ENCODE measurements at places on chromosomes 4 and X.
A peak's percentile ranks its signal among the peaks of the same experiment; 100 is the strongest.

DNA sequence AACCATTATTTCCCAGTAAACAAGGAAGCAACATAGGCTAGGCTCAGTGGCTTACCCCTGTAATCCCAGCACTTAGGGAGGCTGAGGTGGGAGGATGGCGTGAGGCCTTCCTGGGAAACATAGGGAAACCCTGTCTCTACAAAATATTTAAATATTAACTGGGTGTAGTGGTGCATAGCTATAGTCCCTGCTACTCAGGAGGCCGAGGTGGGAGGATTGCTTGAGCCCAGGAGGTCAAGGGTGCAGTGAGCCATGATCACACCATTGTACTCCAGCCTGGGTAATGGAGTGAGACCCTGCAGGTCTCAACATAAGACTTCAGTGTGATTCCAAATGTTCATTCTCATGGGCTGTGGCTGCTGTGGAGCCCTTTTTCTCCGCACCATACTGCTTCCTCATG, 34.9 kb downstream of the FHDC1 start:
- no peak overlapping the region for H3K4me3 ChIP-seq
- DNase-seq: no peak
- H3K36me3 ChIP-seq: no peaks in the 10 kb centered on the region
- H3K27ac ChIP-seq: no peak overlapping the region
- no peaks in the 10 kb centered on the region for H3K27me3 ChIP-seq

DNA sequence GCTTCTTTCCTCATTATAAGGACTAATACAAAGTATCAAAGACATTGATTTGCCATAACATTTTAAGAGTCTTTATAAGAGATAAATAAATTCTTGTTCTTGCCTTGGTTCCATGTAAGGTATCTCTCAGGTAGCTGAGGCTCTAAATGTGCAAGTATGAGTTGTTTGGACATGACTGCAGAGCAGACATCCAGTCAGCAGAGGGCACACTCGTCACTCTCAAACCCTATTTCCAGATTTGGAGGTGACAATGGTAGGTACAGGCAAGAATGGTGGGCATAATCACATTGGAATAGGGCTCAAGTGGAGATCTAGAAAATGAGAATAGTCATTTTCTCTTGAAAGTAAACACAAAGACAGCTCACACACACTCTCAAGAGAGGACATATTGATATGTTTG, 133.3 kb upstream of the ZIC3 start:
- DNase-seq: peak; percentile 51
- H3K27me3 ChIP-seq: peaks cover 27% of the 10 kb centered on the region
- H3K4me3 ChIP-seq: no peak overlapping the region
- no peaks in the 10 kb centered on the region for H3K36me3 ChIP-seq
- H3K4me1 ChIP-seq: peaks cover 21% of the 10 kb centered on the region

GRCh38 chr4:154086247-154086646, 297.4 kb upstream of the SFRP2 start:
- H3K36me3 ChIP-seq: no peaks in the 10 kb centered on the region
- H3K27me3 ChIP-seq: no peaks in the 10 kb centered on the region
- DNase-seq: no peak
- H3K27ac ChIP-seq: no peak overlapping the region
- no peak overlapping the region for H3K4me3 ChIP-seq

DNA sequence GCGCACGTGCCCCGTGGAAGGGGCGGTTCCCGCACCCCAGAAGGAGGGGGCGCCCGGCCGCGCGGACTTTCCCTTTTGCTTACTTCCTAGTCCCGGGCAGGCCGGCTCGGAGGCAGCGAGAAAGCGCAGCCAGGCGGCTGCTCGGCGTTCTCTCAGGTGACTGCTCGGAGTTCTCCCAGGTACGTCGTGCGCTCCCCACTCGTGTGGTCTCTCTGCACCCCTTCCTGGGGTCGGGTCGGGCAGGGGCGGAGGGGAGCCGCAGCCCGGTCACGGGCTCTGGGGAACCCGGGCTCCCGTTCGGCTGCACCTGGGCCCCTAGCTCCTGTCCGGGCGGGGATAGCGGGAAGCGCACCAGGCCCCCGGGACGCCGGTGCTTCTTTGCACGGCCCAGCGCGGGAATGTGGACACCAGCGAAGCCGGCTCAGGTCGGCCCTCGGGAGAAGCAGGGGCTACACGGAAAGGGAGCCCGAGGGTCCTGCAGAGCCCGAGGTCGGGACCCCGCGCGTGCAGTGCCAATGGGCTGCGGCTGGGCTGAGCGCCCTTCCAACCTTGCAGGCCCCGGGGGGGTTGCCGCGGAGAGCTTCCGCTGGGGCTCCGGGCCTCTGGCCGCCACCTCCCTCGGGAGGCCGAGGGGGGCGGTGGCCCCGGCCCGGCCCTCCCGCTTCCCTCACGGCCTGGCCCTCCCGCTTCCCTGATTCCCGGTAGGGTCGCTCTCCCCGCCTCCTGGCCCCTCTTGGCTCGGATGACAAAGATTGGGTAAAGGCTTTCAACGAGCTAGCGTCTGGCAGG, at the start of gene TLR2:
TLR2 (plus strand) TSS at position 99 of the 789 bp plus-strand sequence. CDS start 18,628 bp downstream, outside the sequence.
- no peak within 1 kb of the TSS for H3K27ac ChIP-seq
- H3K4me1 ChIP-seq: peaks cover 8% of the 10 kb centered on the region
- peaks cover 8% of the 10 kb centered on the region for H3K36me3 ChIP-seq
- H3K4me3 ChIP-seq: peak within 1 kb of the TSS; percentile 65
- H3K27me3 ChIP-seq: peaks cover 52% of the 10 kb centered on the region
- peak; percentile 78 for DNase-seq

DNA sequence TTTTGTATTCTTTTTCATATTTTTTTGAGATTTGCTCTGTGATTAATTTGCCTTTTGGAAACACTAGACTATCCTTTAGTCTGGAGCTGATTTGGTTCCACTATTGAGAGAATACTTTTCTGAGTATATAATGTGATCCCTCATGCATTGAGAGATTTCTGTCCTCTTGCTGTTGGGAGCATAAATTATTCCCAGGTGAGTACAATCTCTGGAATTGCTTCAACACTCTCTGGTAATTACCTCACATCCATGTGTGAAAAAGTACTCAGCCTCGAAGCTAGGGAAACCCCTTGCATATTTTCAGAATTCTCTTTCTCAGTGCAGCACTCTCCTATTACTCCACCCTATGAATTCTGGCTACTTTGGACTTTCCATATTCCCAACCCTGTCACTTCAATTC, 550.0 kb downstream of the RAPGEF2 start:
- H3K4me1 ChIP-seq: no peaks in the 10 kb centered on the region
- no peak overlapping the region for H3K27ac ChIP-seq
- H3K4me3 ChIP-seq: no peak overlapping the region
- DNase-seq: no peak

DNA sequence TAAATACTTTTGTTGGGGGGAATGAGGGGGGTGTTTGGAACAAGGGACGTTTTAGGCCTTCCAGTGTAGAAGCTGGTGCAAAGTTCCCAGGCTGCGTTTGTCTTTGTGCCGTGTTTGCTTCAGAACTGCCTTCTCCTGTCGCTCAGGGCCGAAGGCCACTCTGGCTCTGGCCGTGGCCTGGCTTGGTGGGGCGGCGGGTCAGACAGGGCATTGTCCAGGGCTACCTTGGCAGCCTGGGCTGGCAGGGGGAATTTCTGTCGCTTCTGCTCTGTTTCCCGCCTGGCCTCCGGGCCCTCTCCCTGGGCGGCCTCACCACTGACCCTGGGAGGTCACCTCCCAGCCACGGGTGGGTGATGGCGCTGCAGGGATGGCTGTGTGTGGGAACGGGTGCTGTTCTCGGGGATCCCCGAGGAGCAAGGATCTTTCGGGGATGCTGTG, 140.0 kb downstream of the COL4A6 start:
- H3K27ac ChIP-seq: no peak overlapping the region
- H3K4me1 ChIP-seq: peaks cover 4% of the 10 kb centered on the region
- no peaks in the 10 kb centered on the region for H3K36me3 ChIP-seq

GRCh38 chr4:13722649-13723048, 95.1 kb upstream of the BOD1L1 start:
- no peaks in the 10 kb centered on the region for H3K36me3 ChIP-seq
- no peak for DNase-seq
- no peak overlapping the region for H3K27ac ChIP-seq
- H3K4me3 ChIP-seq: no peak overlapping the region
- H3K27me3 ChIP-seq: no peaks in the 10 kb centered on the region

DNA sequence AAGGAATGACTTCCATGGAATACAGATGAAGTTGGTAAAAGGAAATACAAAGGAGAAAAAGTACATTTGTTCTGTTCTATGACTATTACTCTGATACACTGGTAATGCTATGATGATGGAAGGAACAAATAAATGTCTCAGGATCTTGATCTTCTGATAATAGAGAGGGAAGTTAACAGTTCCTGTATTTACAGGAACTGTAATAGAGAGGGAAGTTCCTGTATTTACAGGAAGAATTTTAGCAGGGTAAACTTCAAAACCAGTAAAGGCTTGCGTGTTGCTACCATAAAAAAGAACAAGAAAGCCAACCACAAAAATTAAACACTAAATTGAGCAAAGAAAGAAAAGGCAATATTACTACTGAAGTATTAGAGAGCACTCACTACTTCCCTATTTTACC, 91.7 kb upstream of the HPGD start:
- H3K36me3 ChIP-seq: no peaks in the 10 kb centered on the region
- DNase-seq: no peak
- no peaks in the 10 kb centered on the region for H3K4me1 ChIP-seq
- no peaks in the 10 kb centered on the region for H3K27me3 ChIP-seq
- H3K4me3 ChIP-seq: no peak overlapping the region
- no peak overlapping the region for H3K27ac ChIP-seq

- H3K36me3 ChIP-seq: no peaks in the 10 kb centered on the region
- no peaks in the 10 kb centered on the region for H3K27me3 ChIP-seq
- H3K4me3 ChIP-seq: peak overlapping the region; percentile 82
- no peak overlapping the region for H3K27ac ChIP-seq
- DNase-seq: peak; percentile 12
Measured at GRCh38 chr4:70706516-70706915, 15.2 kb upstream of the RUFY3 start.

DNA sequence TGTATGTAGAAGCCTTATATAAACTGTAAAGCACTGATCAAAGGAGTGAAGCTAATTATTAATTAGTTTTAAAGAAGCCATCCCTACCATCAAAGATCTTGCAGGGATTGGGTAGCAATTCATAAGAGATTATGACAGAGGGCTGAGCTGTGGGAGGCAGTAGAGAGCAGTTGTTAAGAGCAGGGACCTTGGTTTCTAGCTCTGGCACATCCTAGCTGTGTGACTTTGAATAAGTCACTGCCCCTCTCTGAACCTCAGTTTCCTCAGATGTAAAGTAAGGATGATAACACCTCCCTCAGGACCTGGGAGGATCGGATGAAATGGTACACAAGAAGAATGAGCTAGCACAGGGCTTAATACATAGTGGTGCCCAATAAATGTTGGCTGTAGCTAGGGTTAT, 45.4 kb downstream of the APLN start:
- H3K4me3 ChIP-seq: no peak overlapping the region
- H3K4me1 ChIP-seq: no peaks in the 10 kb centered on the region
- no peak for DNase-seq
- no peak overlapping the region for H3K27ac ChIP-seq

- H3K27me3 ChIP-seq: no peaks in the 10 kb centered on the region
- no peaks in the 10 kb centered on the region for H3K4me1 ChIP-seq
- peak; percentile 86 for DNase-seq
- H3K4me3 ChIP-seq: no peak overlapping the region
- no peaks in the 10 kb centered on the region for H3K36me3 ChIP-seq
Measured at GRCh38 chr4:155025762-155026457, 182.5 kb upstream of the NPY2R start.

- no peaks in the 10 kb centered on the region for H3K27me3 ChIP-seq
- no peaks in the 10 kb centered on the region for H3K36me3 ChIP-seq
- H3K4me1 ChIP-seq: no peaks in the 10 kb centered on the region
- DNase-seq: no peak
Measured at GRCh38 chrX:19388741-19389140, 45.0 kb downstream of the PDHA1 start.

DNA sequence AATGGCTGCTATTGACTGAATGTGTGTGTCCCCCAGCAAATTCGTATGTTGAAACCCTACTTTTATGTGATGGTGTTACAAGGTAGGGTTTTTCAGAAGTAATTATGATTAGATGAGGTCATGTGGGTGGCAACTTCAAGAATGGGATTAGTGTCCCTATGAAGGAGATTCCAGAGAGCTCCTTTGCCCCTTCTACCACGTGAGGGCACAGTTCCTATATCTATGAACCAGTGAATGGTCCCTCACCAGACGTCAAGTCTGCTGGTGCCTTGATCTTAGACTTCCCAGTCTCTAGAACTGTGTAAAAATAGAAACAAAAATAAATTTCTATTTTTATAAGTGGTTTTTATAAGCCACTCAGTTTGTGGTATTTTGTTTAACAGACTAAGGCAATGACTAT, 1137.6 kb upstream of the IGFBP7 start:
- H3K4me3 ChIP-seq: no peak overlapping the region
- peak; percentile 19 for DNase-seq
- H3K36me3 ChIP-seq: no peaks in the 10 kb centered on the region
- H3K27me3 ChIP-seq: no peaks in the 10 kb centered on the region

GRCh38 chrX:46488712-46489111, 56.5 kb downstream of the ZNF674 start:
- no peaks in the 10 kb centered on the region for H3K36me3 ChIP-seq
- no peak overlapping the region for H3K27ac ChIP-seq
- no peaks in the 10 kb centered on the region for H3K27me3 ChIP-seq
- no peak overlapping the region for H3K4me3 ChIP-seq

- no peaks in the 10 kb centered on the region for H3K4me1 ChIP-seq
- no peak overlapping the region for H3K27ac ChIP-seq
- no peak for DNase-seq
- H3K4me3 ChIP-seq: no peak overlapping the region
- H3K36me3 ChIP-seq: no peaks in the 10 kb centered on the region
Measured at GRCh38 chrX:95703696-95704095, 980.9 kb upstream of the DIAPH2 start.

GRCh38 chrX:20217271-20217670, 49.4 kb downstream of the RPS6KA3 start:
- no peak for DNase-seq
- peaks cover 17% of the 10 kb centered on the region for H3K4me1 ChIP-seq
- no peaks in the 10 kb centered on the region for H3K27me3 ChIP-seq
- H3K27ac ChIP-seq: no peak overlapping the region

DNA sequence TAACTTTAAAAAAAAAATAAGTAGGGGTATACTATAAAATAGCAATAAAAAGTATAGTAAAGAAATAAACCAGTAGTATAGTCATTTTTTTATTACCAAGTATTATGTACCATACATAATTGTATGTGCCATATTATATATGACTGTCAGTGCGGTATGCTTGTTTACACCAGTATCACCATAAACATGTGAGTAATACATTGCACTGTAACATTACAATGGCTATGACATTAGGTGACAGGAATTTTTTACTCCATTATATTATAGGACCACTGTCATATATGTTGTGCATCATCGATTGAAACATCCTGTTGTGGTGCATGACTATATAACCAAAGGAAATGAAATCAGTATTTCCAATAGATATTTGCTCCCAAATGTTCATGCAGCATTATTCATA, 176.9 kb upstream of the ARHGAP24 start:
- no peaks in the 10 kb centered on the region for H3K27me3 ChIP-seq
- no peak for DNase-seq
- peaks cover 12% of the 10 kb centered on the region for H3K4me1 ChIP-seq

DNA sequence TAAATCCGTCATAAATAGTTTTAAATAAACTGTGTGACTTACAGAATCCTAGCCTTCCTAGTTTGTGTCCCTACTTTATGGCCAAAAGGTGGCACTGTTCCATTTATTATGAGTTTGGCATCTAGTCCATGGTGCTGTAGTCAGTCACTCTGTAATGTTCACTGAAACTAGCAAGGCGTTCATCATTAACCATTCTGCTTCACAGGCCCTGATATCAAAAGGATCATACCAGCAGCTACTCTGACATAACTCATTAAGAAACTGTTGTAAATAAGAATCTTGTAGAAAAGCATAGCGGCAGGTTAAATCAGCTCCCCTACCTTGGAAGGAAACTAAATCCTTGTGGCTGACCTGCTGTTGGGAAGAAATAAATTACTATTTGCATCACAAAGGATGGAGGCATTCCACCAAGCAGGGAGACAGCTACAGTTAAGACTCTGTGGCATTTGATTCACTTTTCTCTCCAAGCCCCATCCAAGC, 919.6 kb upstream of the DIAPH2 start:
- H3K27me3 ChIP-seq: no peaks in the 10 kb centered on the region
- DNase-seq: peak; percentile 76
- peaks cover 14% of the 10 kb centered on the region for H3K4me1 ChIP-seq

Data from neural progenitor cell (in vitro differentiated cells).